ENCODE measurements at places on chromosomes 5 and 9.

DNA sequence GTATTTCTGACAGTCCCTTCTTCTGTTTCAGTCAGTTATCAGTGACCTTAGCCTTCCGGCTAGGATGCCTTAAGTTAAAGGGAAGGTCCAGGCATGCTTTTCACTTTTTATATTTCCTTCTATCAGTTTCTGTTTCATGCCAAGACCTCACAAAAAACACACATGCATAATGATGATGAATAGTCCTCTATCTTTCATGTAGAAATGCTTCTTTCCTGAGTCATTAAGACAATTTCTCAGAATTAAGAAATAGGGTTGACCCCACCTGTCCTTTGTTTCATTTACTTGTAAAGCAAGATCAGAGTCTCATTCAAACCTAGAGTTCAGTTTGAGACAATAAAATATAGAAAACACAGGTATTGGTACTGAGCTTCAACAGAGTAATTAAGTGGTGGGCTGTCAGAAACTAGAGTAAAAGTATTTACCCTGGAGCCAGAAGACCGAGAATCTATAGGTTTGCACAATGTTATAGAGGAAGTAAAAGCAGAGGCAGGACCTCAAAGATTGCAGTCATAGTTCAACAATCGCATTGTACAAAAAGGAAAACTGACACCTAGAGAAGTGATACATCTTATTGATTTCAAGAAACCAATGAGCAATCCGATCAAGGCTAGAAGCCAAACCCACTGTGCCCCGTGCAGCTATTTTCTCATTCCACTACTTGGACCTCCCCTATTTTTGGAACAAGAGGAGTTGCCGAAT is 118.7 kb upstream of the PUM3 start:
- DNase-seq, result no peak

DNA sequence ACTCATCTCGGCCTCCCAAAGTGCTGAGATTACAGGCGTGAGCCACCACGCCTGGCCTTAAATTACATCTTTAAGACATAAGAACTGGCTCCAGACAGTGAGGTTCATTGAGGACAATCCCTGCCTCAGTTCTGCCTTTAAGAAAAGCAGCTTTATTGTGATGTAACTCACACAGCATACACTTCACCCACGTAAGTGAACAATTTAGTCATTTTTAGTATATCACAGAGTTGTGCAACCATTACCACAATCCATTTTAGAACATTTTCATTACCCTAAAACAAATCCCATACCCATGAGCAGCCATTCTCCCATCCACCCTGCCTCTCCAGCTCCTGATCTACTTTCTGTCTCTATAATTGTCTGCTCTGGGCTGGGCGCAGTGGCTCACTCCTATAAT is 24.0 kb upstream of the LTC4S start:
- DNase-seq, result no peak

DNA sequence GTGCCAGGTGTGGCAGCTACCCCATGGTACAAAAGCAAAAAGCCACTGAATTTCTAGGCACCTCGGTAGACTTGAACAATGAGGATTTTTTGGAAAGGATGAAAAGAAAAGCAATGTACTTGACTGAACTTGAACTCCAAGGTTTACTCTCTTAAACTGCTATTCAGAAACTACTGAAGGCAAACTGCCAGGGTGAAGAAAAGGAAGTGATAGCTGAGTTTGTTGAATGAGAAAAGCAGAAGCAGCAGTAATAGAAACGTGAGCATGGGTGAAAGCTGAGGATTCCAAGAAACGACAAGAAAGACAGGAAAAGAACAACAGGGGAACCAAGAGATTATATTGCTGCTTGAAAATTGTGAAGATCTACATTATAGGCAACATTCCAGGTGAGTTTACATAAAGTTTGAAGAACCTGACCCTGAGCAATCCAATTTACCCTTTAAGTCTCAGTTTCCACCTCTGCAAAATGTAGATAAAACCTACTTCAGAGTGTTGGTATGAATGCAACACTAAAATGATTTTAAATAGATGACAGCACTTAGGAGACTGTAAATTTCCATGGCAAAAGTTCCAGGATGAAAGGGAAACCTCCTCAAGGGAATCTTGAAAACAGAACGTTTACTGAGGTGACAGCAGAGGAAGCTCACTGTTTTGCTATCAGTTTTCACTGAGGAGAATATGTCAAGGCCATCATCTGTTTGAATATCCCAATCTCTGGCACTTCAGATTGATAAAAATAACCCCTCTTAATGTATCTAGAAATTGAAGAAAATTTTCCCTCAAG is 245.8 kb downstream of the SPATA31D1 start:
- no peak for DNase-seq

DNA sequence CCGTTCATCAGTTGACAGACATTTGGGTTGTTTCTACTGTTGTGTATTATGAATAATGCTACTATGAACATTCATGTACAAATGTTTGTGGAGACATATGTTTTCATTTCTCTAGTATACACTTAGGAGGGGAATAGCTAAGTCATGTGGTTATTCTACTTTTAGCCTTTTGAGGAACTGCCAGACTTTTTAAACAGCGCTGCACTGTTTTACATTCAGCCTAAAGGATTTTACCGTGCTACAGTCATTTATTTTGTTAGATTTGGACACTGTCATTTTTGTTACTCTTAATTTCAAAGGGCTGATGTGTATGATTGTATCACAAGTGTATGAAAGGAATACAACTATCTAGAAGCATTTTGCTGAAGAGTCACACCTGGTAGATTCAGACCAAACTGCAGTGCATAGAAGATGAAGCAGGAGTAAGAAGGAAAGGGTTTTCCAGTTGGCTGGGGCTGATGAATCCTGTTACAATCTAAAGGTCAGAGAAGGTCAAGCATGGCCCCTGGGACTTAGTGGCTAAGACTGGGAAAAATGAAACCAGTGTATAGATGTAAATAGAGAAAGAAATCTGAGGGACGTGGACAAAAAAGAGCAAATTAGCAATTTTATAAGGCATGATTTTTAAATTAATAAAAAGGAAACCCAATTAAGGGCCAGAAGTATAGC is 509.7 kb downstream of the PSAT1 start:
- DNase-seq, result no peak

DNA sequence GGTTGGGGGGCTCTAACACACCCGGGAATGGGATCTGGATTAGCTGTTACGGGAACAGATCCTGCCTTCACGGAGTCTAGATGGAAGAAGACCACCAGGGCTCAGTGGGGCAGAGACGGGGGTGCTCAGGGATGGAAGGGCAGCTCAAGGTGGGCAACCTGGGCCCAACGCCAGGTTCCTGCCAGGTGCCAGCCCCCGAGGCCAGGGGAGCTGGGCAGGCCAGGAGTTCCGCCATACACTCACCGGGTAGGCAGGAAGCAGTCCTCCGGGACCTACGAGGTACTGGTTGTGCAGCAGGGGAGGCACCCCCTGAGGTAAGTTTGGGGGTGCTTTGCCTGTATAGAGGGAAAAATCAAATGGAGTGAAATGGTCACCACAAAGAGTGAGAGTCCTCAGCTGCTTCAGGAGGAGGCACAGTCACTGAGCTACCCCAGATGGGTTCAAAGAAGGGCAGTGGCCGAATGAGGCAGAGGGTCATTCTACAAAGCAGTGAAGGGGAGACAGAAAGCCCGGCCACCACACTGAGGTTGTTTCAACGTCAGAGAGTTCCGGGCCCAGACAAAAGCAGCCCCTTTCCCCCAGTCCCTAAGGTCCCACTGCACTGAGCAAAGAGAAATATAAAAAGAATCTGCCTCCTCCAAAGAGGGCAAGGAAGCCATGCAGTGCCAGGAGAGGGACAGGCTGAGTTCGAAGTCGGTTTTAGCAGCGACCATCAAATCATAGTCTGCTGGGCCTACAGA is 110.0 kb downstream of the UBE2R2 start:
- DNase-seq, result no peak

- DNase-seq, result no peak
Observed at GRCh38 chr5:152511531-152512132, 106.6 kb upstream of the NMUR2 start.

GRCh38 chr5:83509540-83509939 is 38.0 kb downstream of the VCAN start:
- no peak for DNase-seq
